ENCODE measurements at places on chromosomes 5 and 9.

- no peak for DNase-seq
These were observed 497.6 kb upstream of the CD180 start for GRCh38 chr5:67693956-67694809.

DNA sequence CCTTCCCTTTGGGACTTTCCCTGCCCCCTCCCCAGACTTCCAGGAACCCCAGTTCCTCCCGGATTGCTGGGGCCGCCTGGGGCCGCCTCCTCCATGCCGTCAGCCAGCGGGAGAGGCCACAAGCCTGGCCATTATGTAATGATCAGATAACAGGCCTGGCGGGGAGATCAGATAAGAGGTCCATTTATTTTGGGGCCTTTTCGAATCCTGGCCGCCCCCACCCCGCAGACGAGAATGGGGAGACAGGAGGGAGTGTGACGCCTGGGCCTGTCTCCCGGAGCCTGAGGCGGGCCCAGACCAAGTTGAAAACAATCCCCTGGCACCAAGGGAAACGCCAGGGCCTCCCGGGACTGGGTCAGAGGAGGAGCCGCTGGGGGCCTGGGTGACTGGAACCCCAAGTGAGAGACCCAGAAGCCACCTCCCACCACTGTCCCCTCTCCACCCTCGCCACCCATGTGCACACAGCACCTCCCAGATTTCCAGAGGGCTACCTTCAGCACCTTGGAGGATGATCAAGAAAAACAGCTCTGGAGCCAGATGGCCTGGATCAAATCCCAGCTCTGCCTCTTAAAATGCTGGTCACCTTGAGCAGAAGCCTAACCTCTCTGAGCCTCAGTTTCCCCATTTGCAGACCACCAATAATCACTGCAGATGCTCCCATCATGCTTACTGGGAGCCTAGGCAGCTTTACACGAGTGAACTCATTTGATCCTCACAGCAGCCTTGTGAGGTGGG, 7.8 kb downstream of the ENG start:
- DNase-seq: no peak

- DNase-seq: peak; percentile 5
These were observed 19.5 kb downstream of the TTC33 start for GRCh38 chr5:40736103-40736875.

DNA sequence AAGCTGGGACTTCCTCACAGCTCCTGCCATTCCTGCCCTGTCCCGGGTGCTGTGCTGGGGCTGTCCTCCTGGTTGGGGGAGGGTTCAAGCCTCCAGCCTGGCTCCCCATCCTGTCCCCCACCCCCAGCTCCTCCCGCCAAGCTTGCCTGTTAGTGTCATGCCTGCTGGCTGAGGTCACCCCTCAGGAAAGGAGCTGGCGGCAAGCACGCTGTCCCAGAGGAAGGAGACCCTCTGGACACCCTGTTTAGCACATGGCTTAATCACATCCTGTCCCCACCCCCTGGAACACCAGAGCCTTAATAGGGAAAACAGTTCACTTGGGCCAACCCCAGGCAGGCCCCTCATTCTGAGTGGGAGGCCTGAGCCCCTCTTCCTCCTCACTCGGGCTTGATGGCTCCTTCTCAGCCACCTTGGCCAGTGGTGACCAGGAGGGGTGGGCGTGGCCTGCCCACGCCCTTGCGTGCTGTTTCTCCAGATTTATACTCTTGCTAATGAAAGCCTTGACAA, 9.2 kb upstream of the PHYHD1 start:
- no peak for DNase-seq

GRCh38 chr9:133449760-133450159, 10.0 kb upstream of the CACFD1 start:
- no peak for DNase-seq

DNA sequence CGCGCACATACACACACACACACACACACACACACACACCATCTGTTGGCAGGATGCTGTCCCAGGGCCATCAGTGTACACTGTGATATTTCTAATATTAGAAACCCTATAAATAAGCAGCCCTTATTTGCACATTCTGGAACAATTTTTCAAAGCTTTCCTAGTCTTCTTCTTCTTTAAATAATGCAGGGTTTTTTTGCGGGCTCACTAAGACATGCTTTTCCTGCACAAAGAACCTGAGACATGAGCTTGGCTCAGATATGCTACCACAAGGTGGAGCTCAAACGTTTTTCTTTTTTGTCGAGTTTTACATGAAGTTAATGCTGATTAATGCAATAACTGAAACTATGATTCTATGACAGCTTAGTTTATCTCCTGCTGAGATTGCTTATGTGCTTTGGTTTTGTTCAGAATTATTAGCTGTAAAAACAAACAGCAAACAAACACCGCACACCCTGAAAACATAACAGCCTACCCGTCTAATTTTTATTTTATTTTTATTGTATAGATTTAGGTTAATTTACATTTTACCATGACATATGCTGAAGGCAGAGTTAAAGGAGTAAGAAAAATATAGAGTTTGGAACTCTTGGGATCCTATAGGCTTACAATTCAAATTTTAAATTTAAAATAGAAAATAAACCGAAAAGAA, 95.8 kb downstream of the ALDH1A1 start:
- DNase-seq: peak; percentile 11

- DNase-seq: peak; percentile 17
These were observed 672 bp downstream of the MSANTD3 start for GRCh38 chr9:100427366-100428263.

GRCh38 chr9:96232539-96233241, 69.3 kb downstream of the HSD17B3 start:
- DNase-seq: no peak

DNA sequence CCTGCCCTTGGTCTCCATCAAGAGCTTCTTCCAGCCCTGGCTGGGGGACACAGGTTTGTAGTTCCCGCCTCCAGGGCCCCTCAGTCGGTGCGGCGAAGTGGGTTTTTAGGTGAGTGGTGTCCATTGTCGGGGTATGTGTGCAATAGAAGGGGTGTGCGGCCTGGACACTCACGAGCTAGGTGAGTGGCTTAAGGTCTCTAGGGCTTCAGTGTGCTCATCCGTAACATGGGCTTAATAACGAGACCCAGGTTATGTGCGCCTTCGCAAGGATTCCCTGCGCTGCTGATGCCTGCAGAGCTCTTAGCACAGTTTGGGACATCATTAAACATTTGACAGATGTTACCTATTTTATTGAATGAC, 656 bp downstream of the CEP78 start:
- DNase-seq: no peak

DNA sequence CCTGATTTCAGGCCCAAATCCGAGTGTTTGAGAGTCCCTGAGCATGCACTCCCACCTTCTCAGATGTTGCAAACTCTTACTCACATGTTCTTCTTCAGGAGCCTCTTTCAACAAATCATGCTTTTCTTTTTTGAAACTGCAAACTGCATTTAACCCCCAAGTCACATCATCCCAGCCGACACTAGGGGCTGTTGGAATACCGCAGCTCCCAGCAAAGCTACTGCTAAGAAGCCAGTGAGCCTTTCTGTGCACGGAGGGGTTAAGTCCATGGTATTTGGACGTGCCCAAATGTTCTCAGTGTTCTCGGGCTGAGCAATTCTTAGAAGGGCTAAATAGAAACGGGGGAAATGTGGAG, 282.9 kb downstream of the NFIB start:
- no peak for DNase-seq

GRCh38 chr5:3339092-3339797, 256.4 kb upstream of the IRX1 start:
- no peak for DNase-seq

DNA sequence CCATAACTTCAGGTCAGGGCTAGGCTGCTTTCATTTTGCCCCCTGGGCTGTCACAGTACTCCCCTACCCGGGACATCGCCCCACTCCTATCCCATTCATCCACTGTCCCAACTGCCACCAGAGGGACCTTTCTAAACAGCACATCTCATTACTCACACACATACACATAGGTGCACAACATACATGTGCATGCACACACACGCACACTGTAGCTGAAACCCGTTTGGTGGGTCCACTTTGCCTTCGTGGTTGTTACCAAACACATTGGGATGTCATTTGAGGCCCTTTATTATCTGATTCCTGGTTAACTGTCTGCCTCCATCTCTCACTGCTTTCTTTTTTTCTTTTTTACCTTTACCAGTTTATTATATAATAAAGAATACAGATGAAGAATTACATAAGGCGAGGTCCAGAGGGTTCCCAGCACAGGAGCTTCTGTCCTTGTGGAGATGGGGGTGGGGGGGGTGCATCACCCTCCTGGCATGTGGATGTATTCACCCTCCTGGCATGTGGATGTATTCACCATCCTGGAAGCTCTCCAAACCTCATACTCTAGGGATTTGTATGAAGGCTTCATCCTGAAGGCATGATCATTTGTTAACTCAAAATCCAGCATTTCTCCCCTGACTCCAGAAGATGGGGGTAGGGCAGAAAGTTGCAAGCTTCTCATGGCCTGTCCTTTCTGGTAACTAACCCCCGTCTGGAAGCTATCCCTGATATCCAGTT, 186.0 kb downstream of the GOLPH3 start:
- DNase-seq: no peak

DNA sequence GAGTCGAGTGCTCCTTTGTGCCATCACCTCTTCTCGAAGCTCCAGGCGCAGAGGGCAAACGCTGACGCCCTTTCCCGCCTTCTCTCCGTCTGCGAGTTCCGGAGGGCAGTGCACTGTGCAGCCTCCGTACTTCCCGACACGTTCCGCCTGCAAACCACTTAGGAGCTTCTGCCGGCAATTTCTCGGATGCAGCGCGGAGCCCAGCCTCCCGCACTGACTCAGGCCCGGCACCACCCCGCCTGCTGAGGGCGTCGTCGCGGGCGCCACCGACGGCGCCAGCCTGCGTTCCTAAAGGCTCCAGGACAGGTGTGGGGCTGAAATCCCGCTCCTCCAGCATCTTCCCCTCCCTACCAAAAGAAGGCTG, 9.3 kb upstream of the TRIM36 start:
- DNase-seq: no peak

DNA sequence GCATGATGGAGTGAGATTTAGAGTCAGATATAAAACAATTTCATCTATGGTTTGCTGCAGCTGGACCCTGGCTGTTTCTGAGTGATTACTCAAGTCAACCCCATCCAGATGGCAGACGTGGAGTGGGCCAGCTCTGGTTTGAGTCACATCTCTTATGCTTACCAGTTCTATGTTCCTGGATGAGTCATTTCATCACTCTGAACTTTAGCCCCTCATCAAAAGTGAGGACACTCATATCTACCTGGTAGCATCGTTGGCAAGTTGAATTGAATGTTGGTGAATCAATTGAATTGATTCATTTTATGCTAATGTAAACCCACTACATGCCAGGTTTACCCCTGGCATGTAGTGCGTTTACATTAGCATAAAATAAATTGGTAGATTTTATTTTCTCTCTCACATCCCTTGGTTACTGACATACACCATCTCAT, 176.4 kb downstream of the FGF18 start:
- no peak for DNase-seq

DNA sequence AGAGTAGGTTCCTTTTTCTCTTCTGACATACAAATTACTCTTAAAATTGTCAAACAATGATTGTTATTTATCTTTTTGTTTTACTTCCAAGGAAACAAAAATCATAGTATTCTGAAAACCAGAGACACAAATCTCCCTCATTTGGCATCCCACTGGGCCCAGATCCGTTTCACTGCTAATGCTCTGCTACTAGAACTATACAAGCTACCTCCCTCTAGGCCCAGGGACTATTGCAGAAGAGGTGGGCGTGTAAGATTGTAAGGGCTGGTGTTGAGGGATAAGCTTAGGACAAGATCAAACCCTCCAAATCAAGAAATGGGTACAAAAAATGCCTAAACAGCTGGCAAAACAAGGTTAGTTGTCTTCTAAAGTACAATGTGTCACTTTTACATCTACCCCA, 928.9 kb upstream of the CDH10 start:
- DNase-seq: no peak

- DNase-seq: no peak
These were observed 138.5 kb downstream of the ARHGAP26 start for GRCh38 chr5:142908659-142909058.

DNA sequence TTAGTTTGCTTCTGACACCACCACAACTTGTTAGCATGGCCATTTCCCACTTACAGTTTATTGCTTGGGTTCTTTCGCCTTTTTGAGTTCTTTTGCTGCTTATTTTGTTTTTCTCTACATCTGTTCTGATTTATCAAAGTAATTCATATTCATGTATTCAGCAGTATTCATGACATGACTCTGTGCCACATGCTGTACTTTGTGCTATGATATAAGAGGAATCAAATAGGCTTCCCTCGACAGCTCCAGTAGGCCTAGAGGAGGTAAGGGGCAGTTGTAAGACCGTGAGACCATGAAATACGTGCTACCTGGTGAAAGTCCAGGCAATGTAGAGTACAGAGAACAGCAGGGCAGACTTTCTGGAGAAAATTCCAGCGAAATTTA, 110.7 kb upstream of the SAP30L start:
- DNase-seq: no peak

DNA sequence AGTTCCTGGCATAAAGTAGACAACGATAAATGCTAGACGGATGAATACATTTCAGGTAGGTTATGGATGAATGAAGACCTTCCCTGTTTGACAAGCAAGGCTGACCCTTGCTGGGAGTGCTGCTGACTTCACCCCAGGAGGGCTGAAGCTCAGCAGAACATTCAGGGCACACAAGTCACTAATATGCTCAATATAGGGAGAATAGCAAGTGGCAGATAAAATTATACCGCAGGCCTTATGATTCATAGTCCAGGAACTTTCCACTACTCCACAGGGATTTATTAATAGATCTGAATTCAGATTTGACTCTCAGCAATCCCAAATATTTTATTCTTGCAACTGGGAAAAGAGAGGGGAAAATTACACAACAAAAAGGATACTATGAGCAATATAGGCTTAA, 38.2 kb upstream of the GRAMD2B start:
- DNase-seq: no peak

DNA sequence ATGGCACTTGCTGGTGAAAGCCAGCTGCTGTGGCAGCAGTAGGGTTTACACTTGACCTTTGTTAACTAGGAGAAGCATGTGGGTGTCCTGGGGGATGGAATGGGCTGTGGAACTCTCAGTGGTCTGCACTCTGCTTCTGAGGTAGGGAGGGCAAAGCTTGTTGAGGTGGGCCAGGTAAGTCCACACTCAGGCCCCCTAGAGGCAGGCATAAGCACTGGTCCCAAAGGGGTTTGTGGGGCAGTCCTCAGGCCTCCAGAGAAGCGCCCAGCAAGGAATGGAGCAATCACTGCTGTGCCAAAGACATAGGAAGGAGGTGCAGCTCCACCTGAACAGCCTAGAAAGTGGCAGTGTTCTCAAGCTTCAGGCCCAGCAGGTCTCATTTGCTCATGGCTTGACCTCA, 34.7 kb downstream of the INSL4 start:
- no peak for DNase-seq

Measured in NCI-H1105 (cell line).